ENCODE measurements at places on chromosomes 6 and 20. TPM values are rescaled to one million over a fixed set of nuclear protein-coding genes. Genes with fewer than 3 reads are reported as not detected.

DNA sequence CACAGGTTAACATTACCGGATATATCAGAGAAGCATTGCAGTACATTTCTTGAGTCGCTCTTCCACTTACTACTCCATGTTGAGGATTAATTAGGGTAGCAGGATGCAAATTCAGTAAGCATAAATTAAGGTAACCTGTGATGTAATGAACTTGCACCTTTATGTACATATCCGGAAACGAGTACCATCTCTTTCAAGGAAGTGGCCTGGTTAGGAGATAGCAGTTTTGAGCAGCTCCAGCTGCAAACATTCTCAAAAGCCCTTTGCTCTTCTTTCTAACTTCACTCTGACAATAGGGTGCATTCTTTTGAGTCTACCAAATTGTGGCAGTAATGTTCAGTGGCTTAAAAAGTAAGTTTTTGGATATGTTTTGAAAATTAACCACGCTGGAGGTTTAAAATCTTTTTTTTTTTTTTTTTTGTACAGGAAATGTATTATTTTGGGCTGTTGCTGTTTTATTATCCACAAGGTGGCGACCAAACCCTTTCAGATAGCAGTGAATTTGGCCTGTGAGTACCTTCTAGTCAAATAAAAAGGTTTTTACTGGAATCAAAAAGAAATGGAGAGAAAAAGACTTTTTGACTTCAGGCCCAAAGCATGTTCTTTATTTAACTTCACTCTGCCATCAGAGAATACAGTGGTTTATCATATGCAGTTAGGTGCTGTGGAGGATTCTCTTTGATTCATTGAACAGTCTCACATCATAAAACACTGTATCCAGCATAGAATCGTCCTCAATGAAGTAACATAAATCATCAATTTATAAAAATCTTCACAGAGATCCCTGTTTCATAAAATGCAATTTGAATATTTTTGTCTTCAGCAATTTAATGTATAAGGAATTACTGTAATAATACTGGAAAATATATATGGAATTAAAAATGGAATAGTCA lies 8.9 kb downstream of the FAM217B start:
- DNase-seq = no peak

The CDKN1A gene
- 82.8 TPM for total RNA-seq

The RHAG gene
- total RNA-seq = not detected

DNA sequence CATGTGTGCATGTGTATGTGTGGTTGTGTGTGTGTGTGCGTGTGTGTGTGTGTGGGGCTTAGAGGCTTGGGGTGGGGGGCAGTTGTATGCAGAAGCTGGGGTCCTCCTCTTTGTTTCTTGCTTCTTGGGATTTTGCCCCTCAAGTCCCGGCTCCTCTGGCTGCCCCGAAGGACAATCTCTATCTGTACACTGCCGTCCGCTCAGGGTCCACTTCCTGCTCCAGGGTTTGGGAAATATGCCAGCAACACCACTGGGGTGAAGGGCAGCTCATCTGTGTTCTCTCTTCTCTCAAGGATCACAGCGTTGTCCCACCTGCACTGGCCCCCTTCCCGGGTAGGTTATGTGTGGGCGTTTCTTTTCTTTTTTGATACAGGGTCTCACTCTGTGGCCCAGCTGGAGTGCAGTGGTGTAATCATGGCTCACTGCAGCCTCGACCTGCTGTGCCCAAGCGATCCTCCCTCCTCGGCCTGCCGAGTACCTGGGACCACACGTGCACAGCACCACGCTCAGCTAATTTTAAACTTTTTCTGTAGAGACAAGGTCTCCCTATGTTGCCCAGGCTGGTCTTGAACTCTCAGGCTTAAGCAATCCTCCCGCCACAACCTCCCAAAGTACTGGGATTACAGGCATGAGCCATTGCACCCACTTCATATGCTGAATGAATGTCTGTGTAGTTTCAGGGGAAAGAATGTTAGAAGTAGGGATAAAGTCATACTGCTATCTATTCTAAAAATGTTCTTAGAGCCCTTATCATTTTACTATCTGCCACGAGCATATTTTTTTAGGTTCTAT lies 25.7 kb downstream of the SLC2A4RG start:
- no peak for DNase-seq

Measured in ureter (tissue), 1 donor.